ENCODE measurements at places on chromosomes 7 and 10. TPM values are rescaled to one million over a fixed set of nuclear protein-coding genes. Genes with fewer than 3 reads are reported as not detected.

EBLN1 gene
- total RNA-seq = not detected

PLAC9 gene
- 24.1 TPM for total RNA-seq

MAD1L1 gene
- 48.4 TPM for total RNA-seq

ITGA8 gene
- 33.9 TPM for total RNA-seq

DENND2A gene
- 26.2 TPM for total RNA-seq

ASZ1 gene
- not detected for total RNA-seq

FEZF1 gene
- total RNA-seq = not detected

PDGFA gene
- total RNA-seq = 57.1 TPM

DRGX gene
- total RNA-seq = not detected

ADAM12 gene
- 0.98 TPM for total RNA-seq

TMEM139 gene
- 25.1 TPM for total RNA-seq

EEPD1 gene
- 9.9 TPM for total RNA-seq

HMX3 gene
- not detected for total RNA-seq

NYAP1 gene
- total RNA-seq = 0.55 TPM

CDNF gene
- 0.61 TPM for total RNA-seq

GHRHR gene
- total RNA-seq = not detected

DNA sequence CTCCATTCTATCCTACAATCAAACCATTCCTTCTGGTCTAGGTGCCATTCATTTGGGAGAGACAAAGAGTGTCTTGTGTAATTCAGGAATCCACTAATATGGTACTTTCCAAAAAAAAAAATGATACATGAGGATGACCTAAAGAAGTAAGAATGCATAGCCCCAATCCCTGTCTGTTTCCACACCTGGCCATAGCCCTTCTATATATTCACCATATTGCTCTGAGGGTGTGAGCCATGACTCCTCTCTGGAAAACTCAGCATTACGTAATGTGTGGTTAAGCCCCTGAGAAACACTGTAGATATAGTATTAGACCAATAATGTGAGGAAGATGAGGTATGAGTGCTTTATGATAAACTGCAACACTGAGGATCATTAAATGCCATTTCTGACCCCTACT, 592.7 kb downstream of the INHBA start:
- no peak for DNase-seq

- no peak for DNase-seq
Measured at GRCh38 chr7:69789563-69789962, 191.3 kb downstream of the AUTS2 start.

DNA sequence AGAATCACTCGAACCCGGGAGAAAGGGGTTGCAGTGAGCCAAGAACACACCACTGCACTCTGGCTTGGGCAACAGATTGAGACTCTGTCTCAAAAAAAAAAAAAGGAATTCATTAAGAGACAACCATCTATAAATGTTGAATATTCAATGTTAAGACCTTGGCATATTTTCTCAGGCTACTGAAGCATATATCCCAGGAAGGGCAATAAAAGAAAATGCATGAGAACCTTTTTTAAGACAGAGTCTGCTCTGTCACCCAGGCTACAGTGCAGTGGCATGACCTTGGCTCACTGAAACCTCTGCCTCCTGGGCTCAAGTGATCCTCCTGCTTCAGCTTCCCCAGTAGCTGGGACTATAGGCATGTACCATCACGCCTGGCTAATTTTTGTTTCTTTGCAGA, 165.0 kb downstream of the JMJD1C start:
- DNase-seq = no peak

GRCh38 chr7:146514304-146514703, 397.7 kb downstream of the CNTNAP2 start:
- DNase-seq = no peak

DNA sequence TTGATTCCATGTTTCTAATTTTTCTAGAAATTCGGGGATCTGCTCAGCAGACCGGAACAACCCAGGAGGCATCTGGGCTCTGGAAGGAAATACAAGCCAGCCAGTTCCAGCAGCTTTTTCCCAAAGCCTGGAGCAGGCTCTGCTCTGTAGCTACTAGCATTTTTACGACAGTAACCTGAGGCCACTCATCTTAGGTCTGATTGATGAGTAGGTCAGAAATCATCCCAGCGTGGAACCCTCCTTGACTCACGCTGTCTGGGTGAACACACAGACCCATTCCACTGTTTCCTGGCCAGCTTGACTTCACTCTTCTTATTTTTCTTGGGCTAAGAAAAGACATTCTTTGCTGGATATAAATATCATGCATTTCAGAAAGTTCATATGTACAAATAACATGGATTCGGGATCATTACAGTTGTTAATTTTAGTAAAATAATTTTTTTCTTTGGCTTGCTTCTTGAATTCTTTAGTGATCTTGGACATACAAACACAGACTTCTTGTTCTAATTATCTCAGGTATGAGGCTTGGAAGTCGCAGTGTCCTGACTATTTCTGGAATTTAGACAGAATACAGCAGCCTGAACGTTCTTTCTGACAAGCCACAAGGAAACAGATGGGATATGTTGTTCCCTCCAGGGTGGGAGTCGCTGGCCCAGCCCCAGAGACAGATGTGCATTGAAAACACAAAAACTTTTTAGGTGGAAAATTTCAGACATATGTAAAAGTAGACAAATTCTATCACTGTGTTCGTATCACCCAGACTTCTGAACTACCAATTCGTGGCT, 54.6 kb upstream of the PITRM1 start:
- no peak for DNase-seq

GRCh38 chr7:94996369-94996768, 89.0 kb downstream of the PPP1R9A start:
- no peak for DNase-seq

DNA sequence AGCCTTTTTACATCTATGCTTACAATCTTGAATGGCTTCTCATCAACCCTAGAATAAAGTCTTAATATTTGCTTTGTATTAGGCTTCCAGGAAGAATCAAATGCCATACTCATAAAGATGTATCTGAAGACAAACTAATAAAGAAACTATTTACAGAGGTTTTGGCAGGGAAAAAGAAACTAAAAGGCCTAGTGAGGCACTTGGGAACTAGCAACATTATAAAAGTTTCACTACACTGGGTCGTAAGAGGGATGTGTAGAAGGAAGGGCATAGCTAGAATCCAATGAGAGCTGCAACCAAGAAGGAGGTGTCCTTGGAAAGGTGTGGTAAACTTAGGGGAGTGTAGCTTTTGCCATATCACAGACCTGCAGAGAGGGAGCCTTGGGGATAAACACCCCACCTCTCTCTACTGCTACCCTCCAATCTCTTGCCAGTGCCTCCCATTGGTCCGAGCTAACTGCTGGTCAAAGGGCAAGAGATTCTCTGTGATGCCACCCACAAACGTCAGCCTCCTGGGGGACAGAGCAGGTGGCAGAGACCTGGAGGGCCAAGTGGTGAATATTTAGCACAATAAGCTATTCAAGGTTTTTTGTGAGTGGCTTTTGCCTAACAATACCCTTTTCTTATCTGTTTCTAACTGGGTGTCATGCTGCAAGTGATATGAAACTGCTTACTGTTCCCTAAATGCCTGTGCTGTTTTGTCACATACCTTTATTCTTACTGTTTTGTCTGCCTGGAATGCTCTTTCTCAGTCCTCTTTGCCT, 60.7 kb downstream of the CPED1 start:
- DNase-seq = no peak

GRCh38 chr10:49407552-49408137, 11.8 kb upstream of the DRGX start:
- peak; percentile 87 for DNase-seq

- DNase-seq = no peak
Measured at GRCh38 chr10:88903715-88904114, 23.7 kb downstream of the STAMBPL1 start.

- no peak for DNase-seq
Measured at GRCh38 chr10:42654419-42654818, 16.0 kb upstream of the ZNF33B start.

DNA sequence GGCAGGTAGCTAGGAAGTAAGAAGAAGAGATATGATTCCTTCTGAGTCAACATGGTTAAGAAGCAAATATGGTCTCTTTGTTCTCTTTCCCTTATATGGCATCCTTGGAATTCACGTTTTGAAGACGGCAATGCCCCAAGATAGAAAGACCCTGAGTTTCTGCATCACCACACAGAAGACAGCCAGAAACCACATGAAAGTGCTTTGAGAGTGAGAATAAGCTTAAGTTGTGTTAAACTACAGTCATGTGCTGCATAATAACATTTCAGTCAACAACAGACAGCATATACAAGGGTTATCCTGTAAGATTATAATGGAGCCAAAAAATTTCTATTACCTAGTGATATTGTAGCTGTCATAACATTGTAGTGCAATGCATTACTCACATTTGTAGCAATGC, 89.9 kb upstream of the STEAP1 start:
- DNase-seq = no peak

DNA sequence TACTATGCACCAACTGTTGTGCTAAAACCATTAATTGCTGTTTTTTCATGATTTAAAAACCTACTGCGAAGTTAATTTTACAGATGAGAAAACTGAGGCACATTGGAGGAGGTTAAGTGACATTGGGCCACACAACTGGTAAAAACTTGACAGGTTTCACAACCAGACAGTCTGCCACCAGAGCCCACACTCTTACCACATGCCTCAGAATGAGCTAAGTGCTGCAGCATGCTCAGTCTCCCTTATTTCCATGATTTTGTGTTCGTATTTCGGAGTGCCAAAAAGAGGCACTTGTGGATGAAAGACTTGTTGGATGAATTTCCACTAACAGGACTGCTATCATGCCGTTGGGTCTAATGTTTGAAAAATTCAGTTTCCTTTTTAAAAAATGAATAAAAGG, 77.4 kb downstream of the PCLO start:
- DNase-seq = no peak

DNA sequence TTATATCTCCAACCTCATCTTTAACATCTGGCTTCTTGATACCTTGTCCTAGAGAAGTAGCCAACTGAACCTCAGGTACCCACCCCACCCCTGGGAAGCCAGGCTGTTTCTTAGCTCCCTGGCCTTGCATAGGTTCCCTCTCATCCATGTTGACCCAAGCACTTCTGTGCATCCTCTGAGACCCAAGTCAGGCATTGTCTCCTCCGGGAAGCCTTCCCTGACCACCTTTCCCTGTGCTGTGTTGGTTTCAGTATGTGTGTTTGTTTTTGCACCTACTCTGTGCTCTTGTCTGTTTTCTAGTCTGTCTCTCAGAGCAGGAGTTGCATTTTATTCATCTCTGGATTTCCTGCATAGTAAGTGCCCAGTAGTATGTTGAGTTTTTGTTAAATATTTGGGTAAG, 93.4 kb upstream of the ANLN start:
- no peak for DNase-seq

- no peak for DNase-seq
Measured at GRCh38 chr7:2904202-2904601, 60.1 kb upstream of the GNA12 start.

- no peak for DNase-seq
Measured at GRCh38 chr10:126504063-126504760, 115.9 kb upstream of the ADAM12 start.

DNA sequence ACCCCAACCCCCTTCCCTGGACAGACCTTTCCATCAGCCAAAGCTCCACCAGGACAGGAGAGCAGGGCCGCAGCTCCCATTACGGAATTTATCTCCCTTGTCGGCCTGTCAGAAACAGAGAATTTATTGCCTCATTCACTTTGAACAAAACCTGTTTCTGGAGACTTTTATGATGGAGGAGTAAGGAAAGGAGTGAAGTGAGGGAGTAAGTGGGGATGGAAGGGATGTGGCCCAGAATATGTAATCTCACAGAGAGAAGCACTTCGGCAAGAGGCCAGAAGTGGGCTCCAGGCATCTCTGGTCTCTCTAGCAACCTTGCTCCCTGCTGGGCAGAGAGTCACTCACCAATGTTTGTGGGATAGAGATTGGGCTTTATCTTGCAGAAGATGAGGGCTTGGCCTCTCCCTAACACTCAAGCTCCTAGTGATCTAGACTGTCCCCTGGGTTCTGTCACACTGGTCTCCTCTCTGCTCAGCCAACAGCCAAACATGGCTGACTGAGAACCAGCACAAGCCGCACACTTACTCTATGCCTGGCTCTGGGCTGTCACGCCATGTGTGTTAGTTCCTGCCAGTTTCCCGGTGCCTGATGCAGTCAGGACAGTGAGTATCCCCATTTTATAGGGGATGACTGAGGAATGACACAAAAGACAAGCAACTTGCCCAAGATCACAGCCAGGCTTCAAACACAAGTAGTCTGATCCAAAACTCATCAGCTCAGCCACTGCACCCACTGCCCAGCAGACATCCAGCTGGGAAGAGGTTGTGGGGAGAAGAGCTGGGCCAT, 149.4 kb upstream of the ZMIZ1 start:
- DNase-seq = peak; percentile 30

DNA sequence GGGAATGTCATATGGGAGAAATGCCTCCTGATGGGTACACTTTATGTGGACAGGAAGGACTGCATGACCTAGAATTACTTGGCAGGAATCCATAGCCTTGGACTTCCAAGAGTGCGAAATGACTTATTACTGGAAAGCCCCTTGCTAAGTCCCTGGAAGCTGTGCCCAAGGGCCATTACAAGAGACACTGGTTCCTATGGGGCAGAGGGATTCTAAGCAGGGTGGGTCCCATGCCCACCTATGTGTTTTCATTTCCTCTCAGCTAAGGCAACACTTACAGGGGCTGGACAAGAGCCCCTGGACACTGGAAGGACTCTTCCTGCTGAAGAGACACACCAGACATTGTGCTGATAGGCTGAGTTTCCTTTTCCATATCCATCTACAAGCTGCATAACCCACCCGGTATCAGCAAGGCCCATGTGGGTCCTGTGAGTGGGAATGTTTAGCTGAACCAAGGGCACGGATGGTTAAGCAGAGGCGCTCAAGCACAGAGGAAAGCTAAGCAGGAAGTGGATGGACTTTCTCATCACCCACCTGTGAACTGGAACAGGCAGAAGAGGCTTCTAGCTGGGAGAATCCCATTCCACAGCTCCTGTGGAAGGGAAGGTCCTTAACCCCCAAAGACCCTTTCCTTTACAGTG, 56.2 kb downstream of the XPNPEP1 start:
- DNase-seq = no peak

GRCh38 chr7:69430384-69431021, 167.8 kb upstream of the AUTS2 start:
- DNase-seq = no peak

- no peak for DNase-seq
Measured at GRCh38 chr7:124690840-124691239, 74.8 kb downstream of the GPR37 start.

DNA sequence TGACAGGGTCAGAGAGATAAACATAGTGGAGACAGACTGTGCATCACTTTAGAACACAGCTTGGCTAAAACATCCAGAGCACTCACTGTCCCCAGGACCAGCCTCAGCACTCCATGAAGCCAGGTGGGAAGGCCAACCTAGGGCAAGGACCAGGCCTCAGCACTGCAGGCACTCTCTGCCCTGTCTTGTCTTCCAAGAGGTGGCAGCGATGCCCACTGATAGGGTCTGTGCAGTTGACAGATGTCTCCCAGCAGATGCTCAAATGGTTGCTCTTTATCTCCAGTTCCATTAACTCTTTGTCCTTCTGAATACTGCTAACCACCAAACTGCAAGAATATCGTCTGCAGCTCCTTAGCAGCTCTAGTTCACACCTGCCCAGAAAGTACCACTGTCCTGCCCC, 9.1 kb downstream of the DDX56 start:
- DNase-seq = no peak

- DNase-seq = no peak
Measured at GRCh38 chr7:128000854-128001265, 30.4 kb downstream of the LRRC4 start.

GRCh38 chr7:65960351-65961074, 21.5 kb downstream of the GUSB start:
- no peak for DNase-seq

GRCh38 chr7:108244110-108244509, 113.9 kb upstream of the LAMB4 start:
- DNase-seq = no peak

Measured in upper lobe of right lung (tissue), 1 donor.